ENCODE measurements at places on chromosomes 11 and 22. TPM values are rescaled to one million over a fixed set of nuclear protein-coding genes. Genes with fewer than 3 reads are reported as not detected.

DNA sequence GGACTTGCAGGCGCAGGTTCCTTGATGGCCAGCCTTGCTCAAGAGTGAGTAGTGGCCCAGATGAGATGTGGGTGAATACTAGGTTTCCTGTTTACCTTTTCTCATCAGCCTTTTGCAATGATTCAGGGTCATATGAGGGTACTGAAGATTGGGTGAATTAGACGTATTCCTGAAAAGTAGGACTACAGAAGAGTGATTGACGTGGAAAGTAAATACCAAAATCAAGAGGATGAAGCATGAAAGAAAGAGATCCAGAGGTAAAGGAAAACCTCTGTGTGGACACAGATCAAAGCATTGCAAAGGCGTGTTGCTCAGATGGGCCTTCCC lies 59.9 kb downstream of the CYB5R2 start:
- no peak for DNase-seq

- peak; percentile 98 for DNase-seq
Observed at GRCh38 chr11:66336234-66337102, at the start of gene RIN1. Gene RIN1, minus strand, starts transcription at chr11:66336434. Its CDS starts 32 bp downstream, at chr11:66336402.

DNA sequence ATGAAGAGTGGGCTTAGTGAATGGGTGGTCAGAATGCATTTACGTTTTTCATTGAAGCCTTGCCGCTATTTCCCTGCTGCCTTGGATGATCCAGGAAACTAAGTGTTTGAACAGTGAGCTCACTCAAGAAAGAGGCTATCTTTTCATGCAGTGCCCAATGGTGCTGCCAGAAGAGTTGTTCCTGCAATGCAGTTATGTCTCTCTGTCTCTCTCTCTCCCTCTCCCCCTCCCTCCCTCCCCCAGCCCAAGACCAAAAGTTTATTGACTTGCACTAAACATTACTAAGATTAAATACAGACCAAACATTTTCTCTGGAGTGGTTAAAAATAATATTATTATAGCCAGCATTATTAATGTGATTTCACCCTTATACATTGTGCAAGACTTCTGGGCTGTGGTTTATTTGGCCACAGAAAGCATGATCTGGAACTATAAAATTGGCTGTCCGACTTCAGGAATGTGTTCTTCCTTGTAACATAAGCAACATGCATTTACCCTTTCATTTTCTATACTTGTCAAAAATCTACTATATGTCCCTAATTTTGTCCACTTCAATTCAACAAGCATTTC lies 6.6 kb upstream of the FUT4 start:
- DNase-seq, result peak; percentile 70

Gene CRYBB3
- total RNA-seq, result not detected

DNA sequence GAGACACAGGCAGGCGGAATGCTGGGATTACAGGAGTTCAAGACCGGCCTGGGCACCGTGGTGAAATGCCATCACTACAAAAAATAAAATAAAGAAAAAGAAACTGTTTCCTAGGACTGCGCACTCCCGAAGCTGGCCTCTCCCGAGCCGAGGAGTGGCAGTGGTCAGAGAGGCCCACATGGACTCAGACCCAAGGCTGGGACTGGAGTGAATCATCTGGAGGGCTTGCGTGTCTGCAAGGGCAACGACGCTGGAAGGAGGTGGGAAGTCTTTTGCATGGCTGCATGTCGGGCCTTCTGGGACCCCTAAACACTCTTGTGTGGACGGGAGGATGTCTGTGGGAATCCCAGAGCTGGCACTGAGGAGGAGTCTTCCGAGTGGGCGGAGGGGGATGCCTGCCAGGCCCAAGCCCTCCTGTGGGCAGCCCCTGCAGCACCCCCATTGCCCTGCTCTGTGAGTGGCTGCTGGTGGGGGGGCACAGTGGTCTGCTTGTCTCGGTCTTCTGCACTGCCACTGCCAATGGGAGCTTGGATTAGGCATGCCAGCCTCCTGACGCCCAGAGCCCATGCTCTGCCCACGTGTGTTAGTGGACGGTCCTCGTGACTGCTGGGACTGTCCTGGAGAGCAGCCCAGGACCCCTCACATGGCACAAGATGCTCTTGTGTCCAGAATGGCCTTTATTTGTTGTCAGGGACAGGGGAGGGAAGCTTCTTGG lies 1.8 kb upstream of the AP2A2 start:
- DNase-seq, result no peak

Data from astrocyte (in vitro differentiated cells and primary cell).